ENCODE measurements at places on chromosomes 12 and 14. TPM values are rescaled to one million over a fixed set of nuclear protein-coding genes. Genes with fewer than 3 reads are reported as not detected.

Gene CARMIL3
- 0.91 TPM for total RNA-seq

Gene AKAP5
- total RNA-seq = 1.7 TPM

Gene TMEM263
- 29.6 TPM for total RNA-seq

Gene HIP1R
- 57.8 TPM for total RNA-seq

Gene SLCO1B1
- not detected for total RNA-seq

Gene PLEK2
- total RNA-seq = 0.97 TPM

Gene PUS7L
- 21.7 TPM for total RNA-seq

Gene CAPZA3
- not detected for total RNA-seq

Gene CDK17
- 51.7 TPM for total RNA-seq

Gene PLD4
- total RNA-seq = 0.06 TPM

Gene RPS6KL1
- 2.6 TPM for total RNA-seq

Gene ACSM4
- total RNA-seq = not detected

Data from activated naive CD8-positive, alpha-beta T cell treated with anti-CD3 and anti-CD28 coated beads, Interleukin-2, amount 10 ng/mL, durations not matched to agents 7 days and 5 days (primary cell).